Sciatic nerve (tissue), 2 donors: ENCODE measurements at places on chromosomes 6 and 20. TPM values are rescaled to one million over a fixed set of nuclear protein-coding genes. Genes with fewer than 3 reads are reported as not detected.

DNA sequence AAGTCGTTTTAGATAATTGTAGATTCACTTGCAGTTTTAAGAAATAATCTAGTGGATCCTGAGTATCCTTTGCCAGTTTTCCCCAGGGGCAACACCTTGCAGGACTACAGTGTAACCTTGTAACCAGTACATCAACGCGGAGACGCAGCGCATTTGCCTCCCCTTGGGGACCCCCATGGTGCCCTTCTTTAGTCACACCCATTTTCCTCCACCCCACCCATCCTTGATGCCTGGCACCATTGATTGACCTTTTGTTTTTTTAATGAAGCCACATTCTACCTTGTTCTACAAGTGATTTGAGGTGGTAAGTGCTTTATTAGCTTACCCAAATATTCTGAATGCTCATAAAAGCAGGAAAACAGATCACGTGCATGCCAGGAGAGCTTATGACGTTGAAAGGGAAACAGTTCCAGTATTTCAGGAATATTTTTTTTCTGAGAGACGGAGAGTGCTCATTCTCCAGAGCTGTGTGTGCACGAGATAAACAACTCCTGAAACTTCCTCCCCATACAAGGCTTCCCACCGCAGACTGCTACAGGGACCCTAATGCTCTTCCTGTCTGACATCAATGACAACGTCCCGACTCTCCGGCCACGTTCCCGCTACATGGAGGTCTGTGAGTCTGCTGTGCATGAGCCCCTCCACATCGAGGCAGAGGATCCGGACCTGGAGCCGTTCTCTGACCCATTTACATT lies 35.7 kb downstream of the CDH26 start:
- no peak for DNase-seq

DNA sequence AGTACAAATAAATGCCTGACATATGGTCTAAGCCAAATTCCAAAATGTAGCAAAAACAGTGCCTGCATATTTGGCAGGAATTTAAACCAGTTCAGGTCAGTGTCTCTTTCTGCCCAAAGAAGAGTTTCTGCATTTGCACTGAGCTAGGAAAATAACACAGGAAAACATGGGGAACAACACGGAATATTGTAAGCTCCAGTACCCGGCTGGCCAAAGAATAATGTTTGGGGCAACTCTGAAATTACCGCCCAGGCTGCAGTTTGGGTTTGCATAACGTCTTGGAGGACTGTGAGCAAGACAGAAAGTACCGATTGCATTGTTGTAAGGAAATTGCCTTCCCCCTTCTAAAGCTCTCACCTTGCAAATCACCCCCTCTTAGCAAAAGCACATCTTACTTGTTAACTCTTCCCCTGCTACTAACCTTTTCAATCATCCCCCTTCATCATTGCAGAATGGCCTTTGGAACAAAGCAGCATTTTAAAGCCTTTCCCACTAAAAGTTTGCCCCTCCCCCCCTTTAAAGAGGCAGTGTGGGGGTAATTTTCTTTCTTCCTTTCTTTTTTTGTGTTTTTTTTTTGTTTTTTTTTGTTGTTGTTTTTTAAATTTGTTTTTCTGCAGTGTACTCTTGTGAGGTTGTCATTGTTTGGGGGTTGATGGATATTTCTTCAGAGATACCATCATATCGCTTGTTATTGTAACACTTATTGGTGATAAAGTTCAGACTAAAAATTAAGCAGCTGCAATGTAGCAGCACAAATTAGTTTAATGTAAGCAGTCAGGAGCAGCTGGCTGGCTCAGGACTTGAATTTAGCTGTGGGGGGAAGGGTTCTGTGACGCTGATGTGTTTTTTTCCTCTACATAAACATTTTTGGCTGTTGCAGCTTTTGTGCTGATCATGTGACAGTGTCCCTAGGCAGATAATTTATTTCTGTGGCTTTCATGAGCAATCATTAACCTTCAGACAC lies 100.0 kb upstream of the CITED2 start:
- no peak for DNase-seq

- DNase-seq = no peak
These were observed 82.2 kb upstream of the FOXP4 start for GRCh38 chr6:41464019-41464418.

- no peak for DNase-seq
These were observed 66.2 kb downstream of the GMDS start for GRCh38 chr6:2179241-2179640.

GRCh38 chr6:117288083-117288715 lies 22.8 kb downstream of the VGLL2 start:
- DNase-seq = no peak

DNA sequence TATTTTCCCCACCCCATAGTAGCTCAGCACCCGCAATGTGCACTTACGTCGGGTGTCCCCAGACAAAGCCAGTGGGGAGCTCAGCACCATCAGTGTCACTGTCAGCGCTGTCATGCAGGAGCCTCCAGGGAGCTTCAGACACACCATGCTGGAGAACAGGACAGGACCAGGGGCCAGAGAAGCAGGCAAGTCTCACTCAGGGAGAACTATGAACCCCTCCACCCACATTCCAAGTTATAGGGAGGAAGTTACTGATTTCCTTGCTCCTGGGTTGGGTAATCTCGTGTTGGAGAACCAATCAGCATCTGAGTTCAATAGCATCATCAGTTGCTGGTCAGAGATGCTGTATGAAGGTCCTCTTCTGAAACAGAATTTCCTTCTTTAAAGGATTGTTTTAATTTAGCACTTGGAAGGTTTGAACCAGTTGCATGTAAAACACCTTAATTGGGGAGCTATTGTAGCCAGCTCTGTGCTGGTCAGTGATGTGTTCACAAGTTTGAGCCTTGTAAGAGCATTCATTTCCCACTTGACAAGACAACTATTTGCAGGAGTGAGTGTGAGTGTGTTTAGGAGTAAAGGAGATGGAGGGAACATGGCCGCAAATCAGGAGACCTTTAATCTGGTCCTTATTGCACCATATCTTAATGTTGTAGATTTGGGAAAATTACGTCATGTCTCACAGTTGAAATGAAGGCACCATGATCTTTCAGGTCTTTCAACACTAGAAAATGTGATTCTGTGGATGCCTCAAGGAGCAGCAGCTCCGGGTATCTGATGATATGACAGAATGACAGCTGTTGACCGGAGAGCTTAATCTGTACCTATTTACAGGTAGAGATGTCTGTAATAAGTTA lies at the start of gene HLA-DRB1:
HLA-DRB1 (minus strand) TSS at position 253 of the 854 bp plus-strand sequence; CDS start at position 147, 106 bp downstream.
- no peak for DNase-seq

- no peak for DNase-seq
These were observed 84.7 kb upstream of the SCP2D1 start for GRCh38 chr20:18728870-18729224.

DNA sequence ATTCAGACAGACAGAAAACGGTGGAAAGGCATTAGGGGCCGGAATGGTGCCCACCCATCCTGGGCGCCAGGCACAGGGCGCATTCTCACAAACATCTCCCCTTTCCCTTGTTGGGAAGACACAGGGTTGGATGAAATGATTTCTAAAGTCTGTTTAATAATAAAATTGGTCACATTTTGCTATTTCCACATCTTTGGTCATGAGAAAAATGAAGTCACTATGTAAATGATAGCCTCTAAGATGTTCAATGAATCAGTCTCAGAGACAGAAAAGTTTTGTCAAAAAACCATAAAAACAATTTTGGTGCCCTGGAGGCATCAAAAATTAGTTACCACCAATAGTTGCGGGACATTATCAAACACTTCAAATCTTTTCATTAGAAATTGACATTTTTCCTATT lies 40.7 kb downstream of the PRR18 start:
- no peak for DNase-seq

DNA sequence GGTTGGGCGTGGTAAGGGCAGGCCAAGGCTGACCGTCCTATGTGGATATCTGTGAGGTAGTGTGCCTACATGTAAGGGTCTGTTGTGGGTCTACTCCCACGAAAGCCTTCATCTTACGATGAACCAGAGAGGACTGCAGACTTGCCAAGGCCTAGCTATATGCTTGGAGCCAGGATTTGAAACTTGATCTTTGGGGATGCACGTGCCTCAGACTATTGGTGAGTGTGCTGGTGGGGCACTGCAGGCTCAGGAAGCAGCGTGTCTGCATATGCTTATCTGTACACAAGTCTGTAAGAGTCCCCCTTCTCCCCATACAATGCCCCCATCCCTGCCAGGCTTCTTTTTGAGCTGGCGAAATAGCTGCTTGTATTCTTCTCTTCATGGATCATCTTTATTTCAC lies 17.9 kb downstream of the PLCG1 start:
- no peak for DNase-seq

- DNase-seq = no peak
These were observed 34.6 kb downstream of the CYP24A1 start for GRCh38 chr20:54139188-54139587.

- DNase-seq = no peak
These were observed 76.6 kb upstream of the STXBP5 start for GRCh38 chr6:147127587-147127986.

DNA sequence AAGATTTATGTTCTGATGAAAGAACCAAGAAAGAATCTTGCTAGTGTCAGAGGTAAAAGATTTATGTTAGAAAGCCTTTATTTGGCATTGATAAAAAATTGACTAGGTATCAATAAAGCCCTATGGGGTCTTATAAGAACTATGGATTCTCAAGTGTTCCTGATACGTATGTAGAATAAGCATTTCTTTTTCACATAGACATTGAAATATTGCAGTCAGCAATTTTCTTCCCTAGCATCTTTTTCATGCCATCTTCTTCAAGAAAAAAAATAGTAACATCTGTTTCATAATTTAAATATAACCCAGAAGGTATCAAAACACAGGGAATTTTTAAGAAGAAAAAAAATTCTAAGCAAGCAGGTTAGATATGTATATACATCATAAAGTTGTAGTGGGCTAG lies 230.6 kb downstream of the CENPW start:
- DNase-seq = no peak

GRCh38 chr6:41177287-41177686 lies 14.4 kb upstream of the TREM2 start:
- no peak for DNase-seq

DNA sequence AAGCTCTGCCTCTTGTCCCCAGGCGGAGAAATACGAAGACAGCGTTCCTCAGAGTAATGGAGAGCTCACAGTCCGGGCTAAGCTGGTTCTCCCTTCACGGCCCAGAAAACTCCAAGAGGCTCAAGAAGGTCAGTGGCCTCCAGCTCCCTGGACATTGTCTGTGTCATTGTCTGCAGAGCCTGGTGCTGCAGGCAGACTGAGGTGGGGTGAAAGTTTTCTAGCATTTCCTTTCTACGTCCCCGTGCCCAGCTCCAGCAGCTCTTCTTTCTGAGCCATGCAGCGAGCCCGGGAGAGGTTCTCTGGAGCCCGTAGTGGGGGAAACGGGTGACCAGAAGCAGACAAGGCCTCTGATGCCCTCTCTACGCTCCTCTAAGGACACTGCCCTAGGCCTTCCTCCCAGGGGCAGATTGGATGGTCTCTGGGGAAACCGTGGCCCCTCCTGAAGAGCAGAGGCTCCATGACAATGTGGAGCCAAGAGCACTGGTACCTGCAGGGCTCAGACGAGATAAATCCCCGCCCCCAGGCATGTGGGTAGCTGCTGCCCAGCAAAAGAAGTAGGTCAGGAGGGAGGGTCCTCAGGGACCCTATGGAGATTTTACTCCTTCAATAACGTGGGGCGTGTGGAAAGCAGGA lies 58.4 kb downstream of the EZR start:
- DNase-seq = no peak

DNA sequence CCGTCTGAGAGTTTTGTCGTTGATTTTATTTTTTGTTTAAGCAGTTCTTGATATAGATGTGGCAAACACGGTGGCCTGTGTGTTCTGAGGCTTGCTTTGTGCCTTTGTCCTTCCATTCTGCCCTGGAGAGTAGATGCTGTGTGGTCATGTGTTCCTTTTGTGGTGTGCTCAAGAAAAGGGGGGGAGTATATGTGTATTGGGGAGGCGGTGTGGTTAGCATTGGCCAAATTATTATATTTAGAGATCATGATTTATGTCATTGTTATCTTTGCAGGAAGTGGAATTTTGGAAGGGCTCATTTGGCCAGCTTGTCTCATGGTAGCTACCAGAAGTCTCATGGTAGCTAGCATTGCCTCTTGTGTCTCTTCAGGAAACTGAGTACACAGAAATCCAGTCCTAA lies 16.4 kb downstream of the RREB1 start:
- no peak for DNase-seq

- no peak for DNase-seq
These were observed 30.4 kb downstream of the ELOVL2 start for GRCh38 chr6:11013721-11014070.

GRCh38 chr6:24052590-24052961 lies 73.4 kb upstream of the NRSN1 start:
- no peak for DNase-seq

- DNase-seq = no peak
These were observed 45.6 kb upstream of the SPDEF start for GRCh38 chr6:34601706-34602105.

The PPP1R16B gene
- total RNA-seq = 7.5 TPM

The PDE10A gene
- 14.1 TPM for total RNA-seq

The SNAP25 gene
- 2.5 TPM for total RNA-seq

The BAK1 gene
- total RNA-seq = 10.7 TPM

The OR2H2 gene
- total RNA-seq = not detected

The TFAP2A gene
- total RNA-seq = 1.6 TPM

The ADGRG6 gene
- 57.4 TPM for total RNA-seq

The PARD6B gene
- total RNA-seq = 5.7 TPM

The NNAT gene
- total RNA-seq = 2.1 TPM

The ITPR3 gene
- 88.6 TPM for total RNA-seq
